ENCODE measurements at places on chromosomes 7 and 10.

GRCh38 chr10:130244928-130245495 lies 108.8 kb downstream of the GLRX3 start:
- DNase-seq, result no peak

- no peak for DNase-seq
Measured at GRCh38 chr10:79189181-79189580, 120.4 kb downstream of the ZMIZ1 start.

DNA sequence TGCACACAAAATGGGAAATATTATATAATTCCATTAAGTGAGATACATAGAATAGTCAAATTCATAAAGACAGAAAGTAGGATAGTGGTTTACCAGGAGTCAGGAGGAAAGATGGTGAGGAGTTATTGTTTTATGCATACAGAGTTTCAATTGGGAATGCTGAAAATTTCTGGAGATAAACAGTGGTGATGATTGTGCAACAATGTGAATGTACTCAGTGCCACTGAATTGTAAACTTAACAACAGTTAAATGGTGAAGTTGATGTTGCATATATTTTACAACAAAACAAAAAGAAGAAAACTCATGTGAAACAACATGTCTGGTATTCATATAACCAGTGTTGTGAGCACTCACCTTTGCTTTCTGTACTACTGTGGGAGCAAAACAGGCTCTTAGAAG lies 168.9 kb upstream of the TEX47 start:
- no peak for DNase-seq

- DNase-seq, result no peak
Measured at GRCh38 chr7:98617960-98618418, 904 bp downstream of the NPTX2 start.

- no peak for DNase-seq
Measured at GRCh38 chr10:13340626-13341376, 7.3 kb downstream of the SEPHS1 start.

DNA sequence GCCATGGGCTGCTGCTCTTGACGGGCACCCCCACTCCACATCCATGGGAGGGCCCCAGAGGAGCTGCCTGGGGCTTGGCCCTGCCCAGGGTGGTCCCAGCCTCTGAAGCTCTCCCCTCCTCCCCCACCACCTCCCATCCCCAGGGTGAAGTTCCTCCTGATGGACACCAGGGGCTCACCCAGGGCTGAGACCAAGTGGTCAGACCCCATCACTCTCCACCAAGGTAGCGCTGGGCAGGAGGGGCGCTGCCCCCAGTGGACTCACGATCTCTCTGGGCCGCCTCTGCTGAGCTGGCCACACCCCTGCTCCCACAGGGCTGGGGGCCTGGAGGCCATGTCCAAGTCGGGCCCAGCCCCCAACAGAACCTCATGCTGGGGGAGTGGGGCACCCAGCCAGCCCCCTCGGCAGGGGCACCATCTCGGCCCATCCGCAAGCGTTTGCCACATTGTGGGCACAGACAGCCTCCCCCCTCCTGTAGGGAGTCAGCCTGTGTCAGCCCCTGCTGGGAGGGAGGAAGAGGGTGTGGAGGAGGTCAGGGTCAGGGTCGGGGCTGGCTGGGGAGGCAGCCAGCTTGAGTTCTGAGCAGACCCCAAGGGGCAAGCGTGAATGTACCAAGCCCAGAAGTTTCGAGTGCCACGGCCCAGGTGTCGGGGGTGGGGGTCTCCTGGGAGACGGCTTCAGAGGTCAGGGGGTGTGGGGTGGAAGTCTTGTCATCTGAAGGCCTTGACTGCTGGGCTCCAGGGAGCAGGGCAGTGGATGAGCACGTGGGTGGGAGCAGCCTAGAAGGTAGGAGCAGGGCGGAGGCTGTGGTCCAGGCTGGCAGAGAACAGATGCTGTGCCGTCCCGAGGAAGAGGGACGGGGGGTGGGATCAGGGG lies 2.8 kb downstream of the UPK3B start:
- no peak for DNase-seq

- DNase-seq, result no peak
Measured at GRCh38 chr7:3757059-3757458, 456.0 kb downstream of the SDK1 start.

DNA sequence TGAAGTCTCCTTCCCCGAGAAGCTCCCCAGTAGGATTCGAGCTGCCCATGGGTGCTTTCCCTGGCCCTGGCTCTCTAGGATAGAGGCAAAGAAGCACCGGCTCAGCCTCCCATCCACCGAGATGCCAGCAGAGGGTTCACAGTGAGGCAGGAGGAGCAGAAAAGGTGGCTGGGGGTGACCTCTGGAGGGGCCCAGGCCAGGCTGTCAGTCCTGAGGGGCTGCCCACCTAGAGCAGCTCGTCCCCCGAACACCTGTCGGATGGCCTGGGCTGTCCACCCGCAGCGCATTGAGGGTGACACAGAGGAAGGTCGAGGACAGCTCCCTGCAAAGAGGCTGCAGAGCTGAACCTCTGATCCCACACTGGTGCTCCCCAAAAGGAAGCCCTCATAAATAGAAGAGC lies 167.2 kb upstream of the PPP2R2D start:
- no peak for DNase-seq

- no peak for DNase-seq
Measured at GRCh38 chr10:13091801-13092200, 8.2 kb upstream of the OPTN start.

DNA sequence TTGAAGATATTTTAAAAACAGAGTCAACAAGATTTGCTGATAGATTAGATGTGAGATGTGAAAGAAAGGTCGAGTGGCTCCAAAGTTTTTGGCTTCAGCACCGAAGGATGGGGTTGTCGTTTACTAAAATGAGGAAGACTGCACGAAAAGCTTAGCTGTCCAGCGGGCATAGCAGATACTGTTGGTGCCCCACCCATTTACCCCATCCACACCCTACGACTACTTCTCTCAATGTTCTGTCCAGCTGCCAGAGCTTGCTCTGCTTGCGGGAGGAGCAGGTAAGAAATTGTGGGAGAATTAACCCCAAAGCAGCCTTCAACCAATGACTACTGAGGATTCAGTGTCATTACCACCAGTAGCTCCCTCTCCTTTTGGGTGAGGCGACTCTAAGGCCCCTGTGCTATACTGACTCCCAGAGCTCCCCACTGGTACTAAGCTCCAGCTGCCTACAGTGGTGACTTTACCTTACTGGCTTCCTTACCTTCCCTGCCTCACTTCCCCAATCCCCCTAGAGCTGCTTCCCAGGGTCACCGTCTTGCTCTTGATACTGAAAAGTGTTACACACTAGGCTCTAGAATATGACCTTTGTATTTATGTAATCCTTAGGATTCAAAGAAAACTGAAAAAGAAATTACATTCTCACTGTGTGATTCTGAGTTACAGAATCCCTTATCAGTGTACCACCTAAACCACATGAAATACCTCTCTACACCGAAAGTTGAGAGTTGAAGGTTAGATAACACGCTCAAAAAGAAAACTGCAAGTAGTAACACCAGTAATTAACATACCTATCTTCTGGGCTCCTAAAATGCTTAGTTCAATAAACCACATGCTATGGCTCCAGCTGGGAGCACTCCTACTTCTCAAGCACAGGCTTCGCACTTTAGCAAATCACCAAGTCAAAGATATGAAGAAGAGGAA lies 22.3 kb downstream of the CACUL1 start:
- DNase-seq, result no peak

GRCh38 chr7:19368491-19368925 lies 223.3 kb upstream of the FERD3L start:
- no peak for DNase-seq

DNA sequence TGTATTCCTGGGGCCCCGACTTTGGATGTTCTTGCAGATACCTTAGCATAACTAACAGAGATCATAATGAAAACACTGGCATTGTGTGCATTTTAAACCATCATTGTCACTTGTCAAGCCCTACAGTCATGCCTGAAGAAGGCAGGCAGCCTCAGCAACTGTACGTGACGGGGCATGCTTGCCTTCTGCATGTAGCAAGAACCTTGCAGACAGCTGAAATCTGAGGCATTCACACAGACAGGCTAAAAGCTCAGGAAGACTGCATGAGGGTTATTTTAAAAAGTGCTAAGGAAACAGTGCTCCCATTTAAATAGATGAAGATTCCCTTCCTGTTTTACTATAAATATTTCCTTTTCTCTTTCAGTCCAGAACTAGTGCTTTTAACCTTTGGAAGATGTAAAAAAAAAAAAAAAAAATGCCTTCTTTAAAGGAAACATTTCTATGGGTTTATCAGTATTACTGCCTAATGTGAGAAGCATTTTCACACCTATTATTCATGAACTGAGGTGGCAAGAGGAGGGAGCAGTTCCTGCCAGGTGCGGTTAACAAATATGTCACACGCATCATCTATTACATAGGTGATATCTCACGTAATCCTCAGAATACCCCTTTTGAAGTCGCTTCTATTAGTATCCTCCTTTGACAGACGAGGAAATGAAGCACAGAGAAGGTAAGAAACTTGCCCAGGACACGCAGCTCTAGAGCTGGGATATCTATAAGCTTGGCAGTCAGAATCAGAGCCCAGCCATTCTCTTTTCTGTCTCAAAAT lies 88.1 kb downstream of the PRKCQ start:
- no peak for DNase-seq

DNA sequence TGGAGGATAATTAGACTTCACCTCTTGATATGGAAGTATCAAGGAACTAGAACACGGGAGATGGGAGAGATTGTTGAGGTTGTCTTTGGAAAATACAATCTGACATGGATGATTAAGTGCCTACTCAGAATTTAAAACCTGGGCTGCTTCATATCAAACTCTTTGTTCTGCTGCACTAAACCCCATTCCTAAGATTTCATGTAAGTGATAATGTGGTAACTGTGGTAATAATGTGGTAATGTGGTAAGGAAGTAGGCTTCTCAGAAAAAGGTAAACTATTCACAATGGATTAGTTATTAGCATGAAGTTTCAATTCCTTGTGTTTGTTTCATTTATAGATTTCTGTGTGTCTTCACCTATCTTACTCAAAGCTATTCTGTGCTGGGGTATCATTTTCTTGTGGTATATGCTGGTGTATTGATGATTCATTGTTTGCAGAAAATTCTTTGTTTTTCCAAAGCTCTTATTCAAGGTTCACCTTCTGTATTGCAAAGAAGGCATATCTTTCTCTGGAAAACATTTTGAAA lies 129.9 kb upstream of the TAC1 start:
- DNase-seq, result no peak

GRCh38 chr10:7406712-7407333 lies 4.0 kb downstream of the SFMBT2 start:
- DNase-seq, result no peak

DNA sequence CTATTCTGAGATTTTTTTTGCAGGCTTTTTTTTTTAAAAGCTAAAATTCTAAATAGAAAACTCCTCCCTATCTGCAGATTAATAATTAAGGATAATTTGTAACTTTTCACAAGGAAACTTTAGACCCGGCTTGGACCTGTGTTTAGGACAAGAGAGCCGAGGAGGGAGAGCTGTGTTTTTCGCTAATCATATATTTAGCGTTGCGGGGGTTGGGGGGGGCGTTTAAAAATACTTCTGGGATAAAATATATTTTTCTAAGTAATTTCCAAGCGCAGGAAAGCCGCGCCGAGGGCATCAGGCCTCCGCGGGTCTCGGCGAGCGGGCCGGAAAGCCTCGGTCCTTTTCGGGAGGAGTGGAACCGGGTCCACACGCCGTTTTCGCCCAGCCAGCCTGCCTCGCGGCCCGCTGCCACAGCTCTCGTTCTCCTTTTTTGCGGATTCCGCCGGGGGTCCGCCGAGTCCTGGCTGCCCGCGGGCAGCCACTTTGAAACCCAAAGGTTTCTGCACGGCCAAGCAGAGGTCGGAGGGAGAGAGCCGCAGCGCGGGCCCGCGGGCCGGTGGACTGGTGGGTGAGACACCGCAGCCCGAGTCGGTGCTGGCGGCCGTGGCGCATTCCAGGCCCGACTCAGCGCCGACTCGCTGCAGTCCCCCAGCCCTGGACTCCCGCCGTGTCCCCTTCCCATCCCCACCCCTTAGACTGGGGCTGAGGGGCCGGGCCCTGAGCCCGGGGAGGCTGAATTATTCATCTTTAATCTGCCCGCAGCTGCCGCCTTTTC lies 2.3 kb downstream of the PAX2 start:
- DNase-seq, result no peak

GRCh38 chr10:32446536-32447406 lies 831 bp downstream of the CCDC7 start:
- DNase-seq, result no peak

GRCh38 chr7:105037319-105037718 lies 23.3 kb downstream of the KMT2E start:
- no peak for DNase-seq

- DNase-seq, result peak; percentile 17
Measured at GRCh38 chr7:126840869-126841268, 411.9 kb downstream of the GRM8 start.

DNA sequence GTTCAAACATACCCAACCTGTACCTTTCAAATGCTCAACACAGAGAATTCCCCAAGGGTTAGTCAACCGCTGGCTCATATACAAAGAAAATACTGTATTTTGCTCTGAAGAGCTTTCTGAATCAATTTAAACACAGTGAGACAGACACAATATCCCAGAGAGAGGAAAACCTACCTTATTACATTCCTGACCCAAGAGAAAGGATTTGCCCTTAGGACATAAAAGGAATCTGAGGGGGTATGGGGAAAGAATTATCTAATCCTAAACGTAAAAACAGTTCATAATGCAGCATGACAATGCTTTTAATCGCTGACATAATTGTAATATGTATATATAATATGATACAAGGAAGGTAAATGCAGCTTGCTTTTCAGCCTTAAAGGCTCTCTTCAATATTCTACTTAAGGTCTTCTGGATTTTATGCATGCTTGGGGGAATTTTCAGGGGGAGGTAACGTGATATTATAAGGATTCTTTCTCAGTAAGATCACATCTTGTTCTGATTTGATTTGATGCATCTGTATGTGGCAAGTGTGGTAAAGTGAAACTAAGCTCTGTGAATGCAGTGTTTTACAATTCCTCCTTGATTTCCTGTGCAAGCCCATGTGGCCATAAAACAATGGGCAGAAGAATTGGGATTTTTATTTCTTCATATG lies 240.5 kb downstream of the GLI3 start:
- DNase-seq, result no peak

DNA sequence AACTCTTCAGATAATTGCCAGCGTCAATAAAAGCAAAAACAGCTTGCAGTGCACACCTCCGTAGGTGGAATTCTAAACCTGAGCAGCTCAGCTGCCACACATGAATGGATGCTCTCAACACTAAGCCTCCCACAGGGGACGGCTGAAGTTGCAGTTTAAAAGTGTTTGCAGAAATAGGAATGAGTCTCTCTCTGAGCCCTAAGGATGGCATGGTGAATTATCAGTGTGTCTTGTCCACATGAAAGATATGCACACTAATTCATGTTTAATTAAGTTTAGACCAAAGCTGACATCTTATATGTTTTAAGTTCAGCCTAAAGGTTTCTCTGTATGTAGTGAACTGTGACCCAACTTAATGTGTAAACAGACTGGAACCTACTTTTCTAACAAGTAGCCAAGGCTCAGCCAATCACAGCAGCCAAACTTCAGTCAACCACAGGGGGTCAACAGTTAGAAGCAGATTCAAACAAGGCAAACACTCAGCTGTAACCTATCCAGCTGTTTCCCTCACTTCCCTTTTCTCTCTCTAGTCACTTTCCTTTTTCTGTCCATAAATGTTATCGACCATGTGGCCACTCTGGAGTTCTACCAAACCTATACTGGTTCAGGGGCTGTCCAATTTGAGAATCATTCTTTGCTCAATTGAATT lies 38.1 kb downstream of the CTTNBP2 start:
- DNase-seq, result peak; percentile 57

GRCh38 chr7:154591544-154591943 lies 411.4 kb downstream of the PAXIP1 start:
- no peak for DNase-seq

GRCh38 chr10:103278862-103279298 lies 1.9 kb downstream of the INA start:
- DNase-seq, result no peak

GRCh38 chr10:35872671-35873070 lies 230.6 kb upstream of the FZD8 start:
- no peak for DNase-seq

All from NCI-H1417 treated with DMSO at 0.1 percent for 48 hours (cell line).